ENCODE measurements at places on chromosomes 7 and 10.
A peak's percentile ranks its signal among the peaks of the same experiment; 100 is the strongest.

GRCh38 chr7:141696348-141696747 lies 5.6 kb downstream of the DENND11 start:
- DNase-seq, result no peak
- H3K27ac ChIP-seq, result peak overlapping the region; percentile 2
- H3K4me3 ChIP-seq, result no peak overlapping the region

DNA sequence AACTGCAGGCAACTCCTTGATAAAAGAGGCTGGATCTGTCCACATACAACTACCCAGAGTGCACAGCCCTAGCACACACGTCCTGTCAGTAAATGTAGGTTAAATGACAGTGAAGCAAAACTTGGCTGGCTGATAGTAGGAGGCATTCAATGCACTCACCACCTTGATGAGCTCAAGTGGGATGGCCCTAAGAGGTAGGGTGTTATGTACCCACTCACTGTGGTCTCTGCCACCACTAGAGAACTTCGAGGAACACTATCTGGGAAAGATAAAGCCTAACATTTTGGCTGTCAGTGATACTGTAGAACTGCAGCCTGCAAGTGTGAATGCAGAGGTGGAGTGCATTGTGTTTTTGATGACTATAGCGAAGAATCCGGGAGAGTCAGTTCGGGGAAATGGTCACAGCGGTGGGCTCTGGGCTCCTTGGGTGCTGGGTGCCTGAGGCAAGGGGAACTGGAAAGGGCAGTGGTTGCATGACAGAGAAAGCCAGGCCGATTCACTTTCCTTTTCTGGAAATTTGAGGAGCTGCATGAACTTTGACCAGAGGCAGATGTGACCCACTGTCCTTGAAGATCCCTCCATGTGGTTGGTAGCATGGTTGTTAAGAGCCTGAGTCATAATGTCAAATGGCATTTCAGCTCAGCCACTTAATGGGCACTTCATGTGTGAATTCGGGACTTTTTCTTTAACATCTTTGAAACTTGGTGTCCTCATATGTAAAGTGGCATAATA lies 93.1 kb upstream of the ZPBP start:
- no peak overlapping the region for H3K4me3 ChIP-seq
- H3K27ac ChIP-seq, result no peak overlapping the region
- no peaks in the 10 kb centered on the region for H3K4me1 ChIP-seq

- H3K27me3 ChIP-seq, result no peaks in the 10 kb centered on the region
- no peaks in the 10 kb centered on the region for H3K36me3 ChIP-seq
- no peak for DNase-seq
- no peak overlapping the region for H3K4me3 ChIP-seq
- no peak overlapping the region for H3K27ac ChIP-seq
- H3K4me1 ChIP-seq, result no peaks in the 10 kb centered on the region
Observed at GRCh38 chr7:146565872-146566271, 449.3 kb downstream of the CNTNAP2 start.

- H3K36me3 ChIP-seq, result no peaks in the 10 kb centered on the region
- no peak overlapping the region for H3K4me3 ChIP-seq
- H3K4me1 ChIP-seq, result peaks cover 9% of the 10 kb centered on the region
- no peak overlapping the region for H3K27ac ChIP-seq
Observed at GRCh38 chr7:92626281-92626809, 36.2 kb upstream of the FAM133B start.

Measured in upper lobe of left lung (tissue), 6 donors.